CD4-positive, alpha-beta T cell treated with Interleukin-15 for 4 hours (primary cell): ENCODE measurements at places on chromosomes 3 and 15.

DNA sequence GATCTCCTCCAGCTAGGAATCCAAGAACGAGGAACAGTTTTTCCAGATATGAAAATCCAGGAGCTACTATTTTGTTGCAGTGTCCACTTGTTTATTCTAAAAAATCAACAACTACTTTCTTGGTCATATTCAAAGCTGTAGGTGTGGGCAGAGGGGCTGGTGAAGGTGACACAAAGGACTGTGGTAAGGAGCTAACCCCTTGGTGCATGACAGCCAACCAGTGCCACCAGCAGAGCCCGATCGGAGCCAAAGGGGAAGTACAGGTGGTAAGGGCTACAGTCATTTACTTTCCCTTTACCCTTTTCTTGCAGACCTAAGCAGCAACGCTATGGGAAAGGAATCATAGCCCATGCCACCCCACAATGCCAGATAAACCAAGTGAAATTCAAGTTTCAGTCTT lies 30.7 kb downstream of the PLA1A start:
- DNase-seq, result peak; percentile 22

- DNase-seq, result no peak
Measured at GRCh38 chr3:12405432-12406272, 78.6 kb upstream of the TSEN2 start.

DNA sequence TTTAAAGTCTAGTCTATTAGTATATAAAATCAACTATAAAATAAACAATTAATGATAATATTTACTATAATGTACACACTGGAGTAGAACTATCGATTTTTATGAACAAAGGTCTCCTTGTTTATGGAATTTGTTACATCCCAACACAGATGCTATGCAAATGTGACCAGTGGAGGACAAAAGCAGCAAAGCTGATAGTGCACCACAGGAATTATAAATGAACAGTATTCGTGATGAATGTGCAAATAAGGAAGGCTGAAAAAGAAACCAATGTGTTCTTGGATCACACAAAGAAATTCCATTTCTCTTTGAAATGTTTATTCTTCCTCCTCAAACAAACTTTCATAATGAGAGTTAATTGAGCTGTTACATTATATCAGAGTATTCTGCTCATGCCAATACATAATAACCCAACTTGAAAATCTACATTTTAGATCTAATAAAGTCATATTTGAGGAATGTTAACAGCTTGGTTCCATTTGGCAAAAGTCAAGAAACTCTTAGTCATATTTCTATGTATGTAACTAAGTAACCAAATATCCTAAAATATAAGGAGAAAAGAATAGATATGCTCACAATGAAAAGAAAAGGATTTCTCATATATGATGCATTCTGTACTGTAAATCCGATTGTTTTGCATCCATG lies 79.3 kb downstream of the NEK10 start:
- DNase-seq, result no peak

GRCh38 chr3:138881233-138881632 lies 46.5 kb upstream of the PIK3CB start:
- no peak for DNase-seq

- DNase-seq, result no peak
Measured at GRCh38 chr3:4756057-4756775, 223.0 kb upstream of the BHLHE40 start.

GRCh38 chr15:49902685-49903501 lies 216.1 kb downstream of the ATP8B4 start:
- DNase-seq, result no peak

DNA sequence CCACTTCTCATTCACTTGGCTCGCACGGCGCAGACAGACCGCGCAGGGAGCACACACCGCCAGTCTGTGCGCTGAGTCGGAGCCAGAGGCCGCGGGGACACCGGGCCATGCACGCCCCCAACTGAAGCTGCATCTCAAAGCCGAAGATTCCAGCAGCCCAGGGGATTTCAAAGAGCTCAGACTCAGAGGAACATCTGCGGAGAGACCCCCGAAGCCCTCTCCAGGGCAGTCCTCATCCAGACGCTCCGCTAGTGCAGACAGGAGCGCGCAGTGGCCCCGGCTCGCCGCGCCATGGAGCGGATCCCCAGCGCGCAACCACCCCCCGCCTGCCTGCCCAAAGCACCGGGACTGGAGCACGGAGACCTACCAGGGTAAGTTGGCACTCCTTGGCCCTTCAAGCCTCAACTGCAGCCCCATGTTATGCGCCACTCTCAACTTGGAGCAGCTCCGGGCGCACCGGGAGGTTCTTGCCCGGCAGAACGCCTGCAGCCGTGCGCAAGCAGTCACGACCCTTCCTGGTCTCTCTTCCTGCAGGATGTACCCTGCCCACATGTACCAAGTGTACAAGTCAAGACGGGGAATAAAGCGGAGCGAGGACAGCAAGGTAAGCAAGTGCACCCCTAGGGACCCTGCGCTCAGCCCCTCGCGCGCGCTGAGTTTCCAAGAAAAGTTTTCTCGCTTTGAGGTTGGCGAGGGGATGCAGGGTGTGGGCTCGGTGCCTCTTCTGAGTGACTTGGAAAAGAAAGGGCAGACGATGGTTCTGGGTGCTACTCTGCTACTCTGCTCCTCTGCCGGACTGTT lies at the start of gene BHLHE40:
BHLHE40 (plus strand) TSS at position 10 of the 801 bp plus-strand sequence; CDS start at position 292, 282 bp downstream.
- DNase-seq, result no peak

GRCh38 chr3:100221159-100221558 lies 39.6 kb upstream of the TBC1D23 start:
- no peak for DNase-seq

DNA sequence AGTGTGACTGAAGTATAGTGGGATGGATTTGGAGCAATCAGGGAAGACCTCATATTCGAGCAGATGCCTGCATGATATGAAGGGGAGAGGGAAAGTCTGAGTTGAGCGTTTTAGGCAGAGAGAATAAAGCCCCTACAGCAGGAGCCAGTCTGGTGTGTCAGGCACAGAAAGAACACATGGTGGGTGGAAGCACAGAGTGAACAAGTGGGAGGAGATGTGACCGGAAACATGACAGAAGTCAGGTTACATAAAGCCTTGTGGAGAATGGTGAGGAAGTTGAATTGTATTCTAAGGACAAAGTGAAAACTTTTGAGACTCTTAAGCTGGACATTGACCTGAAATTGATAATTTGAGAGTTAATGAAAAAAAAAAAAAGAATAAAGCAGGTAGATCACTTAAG lies 541.0 kb downstream of the PLOD2 start:
- no peak for DNase-seq

- DNase-seq, result peak; percentile 35
Measured at GRCh38 chr15:91940496-91941381, 87.2 kb downstream of the SLCO3A1 start.

DNA sequence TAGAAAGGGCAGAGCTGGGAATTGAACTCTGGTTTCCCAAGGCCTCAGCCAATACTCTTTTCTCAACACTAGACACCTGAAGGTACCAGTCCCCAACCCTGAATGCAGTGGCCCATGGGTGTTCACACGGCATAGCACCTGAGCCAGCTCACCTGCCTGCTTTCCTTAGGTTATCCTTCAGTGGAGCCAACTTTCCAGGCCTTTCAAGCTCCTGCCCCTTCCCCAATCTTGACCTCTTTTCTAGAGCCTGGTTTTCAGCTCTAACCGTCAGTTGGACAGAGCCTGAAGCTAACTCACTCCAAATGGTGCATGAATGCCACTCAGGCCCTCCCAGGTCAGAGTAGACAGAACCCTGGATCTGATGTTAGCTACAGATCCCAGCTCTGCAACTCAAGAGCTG lies 66.1 kb upstream of the ITGA11 start:
- no peak for DNase-seq

- DNase-seq, result no peak
Measured at GRCh38 chr15:101172501-101173071, 79.3 kb downstream of the CHSY1 start.

DNA sequence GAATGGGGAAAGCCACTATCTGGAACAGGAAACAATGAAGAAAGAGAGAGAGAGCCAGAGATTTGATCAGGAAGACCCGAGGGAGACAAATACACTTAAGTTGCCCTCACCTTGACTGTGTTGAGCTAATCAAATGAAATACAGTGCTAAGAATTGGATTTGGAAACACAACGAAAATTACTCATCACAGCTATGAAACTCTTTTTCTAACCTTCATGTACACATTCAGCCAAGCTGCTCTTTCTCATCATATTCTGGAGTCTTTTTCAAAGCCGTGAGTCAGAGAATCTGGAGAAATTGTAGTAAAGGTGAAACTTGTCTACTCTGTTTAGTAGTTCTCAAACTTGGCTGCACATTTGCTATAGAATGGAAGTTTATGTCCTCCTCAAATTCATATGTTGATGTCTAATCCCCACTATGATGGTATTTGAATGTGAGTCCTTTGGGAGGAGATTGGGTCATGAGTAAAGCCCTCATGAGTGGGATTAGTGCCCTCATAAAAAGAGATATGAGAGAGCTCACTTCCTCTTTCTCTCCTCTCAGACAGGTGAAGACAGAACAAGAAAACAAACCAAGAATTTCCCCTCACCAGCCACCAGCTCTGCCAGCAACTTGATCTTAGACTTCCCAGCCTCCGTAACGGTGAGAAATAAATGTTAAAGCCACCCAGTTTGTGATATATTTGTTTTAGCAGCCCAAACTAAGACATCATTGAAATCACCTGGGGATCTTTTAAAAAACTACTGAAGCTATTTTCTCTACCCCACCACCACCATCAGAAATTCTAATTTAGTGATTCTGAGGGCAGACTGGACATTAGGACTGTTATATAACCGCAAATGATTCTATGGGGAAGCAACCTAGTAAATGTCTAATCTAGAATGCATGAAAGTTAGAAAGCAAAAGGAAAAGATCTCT lies 143.6 kb upstream of the GRM7 start:
- no peak for DNase-seq

DNA sequence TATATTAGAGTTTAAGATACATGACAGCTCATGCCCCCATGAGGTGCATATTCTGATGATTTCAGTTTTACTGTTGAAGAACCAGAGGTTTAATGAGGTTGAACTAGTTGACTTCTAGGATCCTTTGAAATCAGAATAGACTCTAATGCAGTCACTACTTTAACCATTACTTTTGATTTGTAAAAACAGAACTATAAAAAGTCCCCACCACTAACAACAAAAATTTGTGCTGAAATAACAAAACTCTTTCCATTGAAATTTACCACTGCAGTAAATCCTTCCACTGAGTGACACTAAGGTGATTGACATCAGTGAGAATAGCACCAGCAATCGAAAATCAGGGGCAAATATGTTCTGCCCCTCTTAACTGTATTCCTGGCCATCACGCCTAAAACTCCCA lies 214.1 kb downstream of the SHQ1 start:
- no peak for DNase-seq

DNA sequence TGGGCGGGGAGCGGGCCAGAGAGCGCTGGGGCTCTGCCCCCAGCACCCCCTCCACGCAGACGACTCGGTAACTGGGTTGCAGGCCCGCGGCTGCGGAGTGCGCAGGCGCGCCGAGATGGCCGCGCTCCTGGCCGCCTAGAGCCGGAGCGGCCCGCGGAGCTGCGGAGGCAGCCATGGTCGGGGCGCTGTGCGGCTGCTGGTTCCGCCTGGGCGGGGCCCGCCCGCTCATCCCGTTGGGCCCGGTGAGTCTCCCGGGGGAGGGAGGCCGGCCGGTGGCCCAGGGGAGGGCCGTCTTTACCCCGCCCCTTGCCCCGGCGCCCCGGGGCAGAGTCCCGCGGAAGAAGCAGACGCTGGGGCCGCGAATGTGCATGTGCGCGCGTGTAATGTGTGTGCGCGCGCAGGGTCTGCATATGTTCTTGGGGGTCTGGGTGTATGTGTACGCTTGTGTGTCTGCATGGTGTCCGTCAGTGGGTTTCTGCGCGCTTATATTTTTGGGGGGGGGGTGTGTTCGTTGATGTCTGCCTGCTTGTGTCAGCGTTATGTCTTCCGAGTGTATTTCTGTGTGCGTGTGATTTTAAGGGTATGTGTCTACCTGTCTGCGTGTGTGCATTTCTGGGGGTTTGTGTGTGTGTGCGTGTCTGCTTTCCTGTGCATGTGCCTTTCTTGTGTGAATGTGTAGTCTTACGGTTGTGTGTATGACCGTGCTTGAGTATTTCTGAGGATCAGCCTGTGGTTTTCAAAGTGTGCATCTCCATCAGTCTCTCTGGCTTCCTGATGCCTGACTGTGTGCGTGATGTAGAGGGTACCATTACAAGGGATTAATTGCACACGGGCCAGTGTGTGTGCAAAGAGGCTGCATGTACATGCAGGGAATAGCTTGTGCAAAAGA lies at the start of gene ABHD14A:
ABHD14A (plus strand) TSS at position 102 of the 889 bp plus-strand sequence; CDS start at position 174, 72 bp downstream.
- DNase-seq, result peak; percentile 73

DNA sequence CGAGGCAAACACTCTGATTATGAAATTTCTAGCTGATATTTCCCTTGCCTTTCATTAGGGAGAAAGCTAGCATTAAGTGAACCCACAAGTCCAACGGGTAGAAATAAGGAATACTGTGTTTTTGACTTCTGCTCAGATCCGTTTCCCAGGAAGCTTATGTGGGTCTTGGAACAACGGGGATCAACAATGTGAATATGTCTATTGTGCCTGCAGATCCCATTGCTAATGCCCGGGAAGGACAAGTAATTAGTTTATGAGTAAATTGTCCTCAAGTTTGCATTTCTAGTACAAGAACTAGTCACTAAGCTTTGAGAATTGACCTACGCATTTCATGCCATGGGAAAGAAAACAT lies 236.4 kb downstream of the UACA start:
- DNase-seq, result no peak

- no peak for DNase-seq
Measured at GRCh38 chr15:79004336-79004735, 59.5 kb upstream of the CTSH start.

DNA sequence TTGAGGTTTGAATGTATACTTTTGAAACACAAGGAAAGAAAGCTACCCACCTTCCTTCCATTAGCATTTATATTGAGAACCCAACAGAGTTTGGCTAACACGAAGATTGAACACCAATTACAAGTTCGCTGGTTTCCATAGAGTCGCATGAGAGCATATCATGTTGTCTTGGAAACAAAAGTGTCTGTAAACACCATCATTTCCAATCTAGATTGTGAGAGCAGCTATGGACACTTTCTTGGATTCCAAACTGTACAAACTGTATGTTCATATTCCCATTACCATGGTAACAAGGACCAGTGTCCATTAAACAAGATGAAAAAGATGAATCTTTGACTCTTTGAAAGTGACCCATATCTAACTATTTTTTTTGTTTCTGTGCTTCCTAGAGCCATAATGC lies 529.9 kb upstream of the ROBO1 start:
- no peak for DNase-seq

DNA sequence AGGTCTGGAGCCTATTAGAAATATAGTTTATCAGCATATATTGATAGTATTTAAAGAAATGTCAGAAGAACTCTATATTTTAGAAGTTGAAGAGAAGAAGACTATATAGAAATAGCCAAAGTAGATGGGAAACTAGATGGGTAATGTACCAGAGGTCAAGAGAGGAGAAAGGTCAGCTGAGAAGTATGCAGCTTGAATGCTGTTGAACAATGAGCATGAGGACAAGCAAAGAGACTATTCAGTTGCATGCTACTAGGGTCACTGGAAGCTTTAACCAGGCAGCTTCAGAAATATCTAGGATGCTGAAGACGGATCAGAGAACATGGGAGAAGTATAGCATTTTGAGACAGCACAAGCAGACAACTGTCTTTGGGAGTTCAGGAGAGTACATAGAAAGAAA lies 19.6 kb upstream of the TIPARP start:
- no peak for DNase-seq

GRCh38 chr3:64443546-64444381 lies 218.5 kb upstream of the PRICKLE2 start:
- no peak for DNase-seq
